ENCODE measurements at places on chromosomes 5 and 9. TPM values are rescaled to one million over a fixed set of nuclear protein-coding genes. Genes with fewer than 3 reads are reported as not detected.

Gene PCDHB6
- 1.6 TPM for total RNA-seq

Gene FAM200C
- total RNA-seq, result 5.3 TPM

Gene DMRT3
- not detected for total RNA-seq

Gene PCDHB16
- total RNA-seq, result 3.4 TPM

Gene IL3
- total RNA-seq, result not detected

Gene CDC25C
- total RNA-seq, result not detected

Gene ANKDD1B
- 3.6 TPM for total RNA-seq

Gene NIPAL4
- total RNA-seq, result 49.8 TPM

DNA sequence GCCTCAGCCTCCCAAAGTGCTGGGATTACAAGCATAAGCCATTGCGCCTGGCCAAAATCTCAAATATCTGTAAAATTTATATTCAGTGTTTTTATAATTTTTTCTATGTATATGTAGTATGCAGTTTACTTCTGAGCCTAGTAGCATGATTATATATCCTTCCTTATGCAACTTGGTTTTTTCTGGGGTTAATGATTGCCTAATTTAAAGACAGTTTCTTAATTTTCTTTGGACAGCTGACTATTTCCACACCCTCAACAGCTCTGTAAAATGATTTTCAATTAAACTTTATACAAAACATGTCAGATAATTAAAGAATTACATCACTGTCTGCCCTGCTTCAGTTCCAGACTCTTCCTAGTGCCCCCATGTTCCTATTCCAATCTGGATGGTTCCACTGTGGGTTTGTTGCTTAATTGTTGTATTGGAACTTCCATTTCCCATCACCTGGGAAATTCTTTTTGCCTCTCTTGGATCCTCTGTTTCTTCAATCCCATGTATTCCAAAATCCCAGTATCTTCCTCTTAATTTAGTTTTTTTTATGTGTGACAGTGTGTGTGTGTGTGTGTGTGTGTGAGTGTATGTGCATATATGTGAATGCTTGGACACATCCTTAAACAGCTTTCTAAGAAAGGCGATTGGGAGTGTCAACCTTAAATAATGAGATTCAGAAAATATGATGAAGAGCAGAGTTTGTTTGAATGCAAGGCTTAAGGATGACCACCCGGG lies 53.2 kb downstream of the C5orf22 start:
- no peak for DNase-seq

GRCh38 chr9:37243588-37244345 lies 123.4 kb downstream of the ZCCHC7 start:
- DNase-seq, result no peak

DNA sequence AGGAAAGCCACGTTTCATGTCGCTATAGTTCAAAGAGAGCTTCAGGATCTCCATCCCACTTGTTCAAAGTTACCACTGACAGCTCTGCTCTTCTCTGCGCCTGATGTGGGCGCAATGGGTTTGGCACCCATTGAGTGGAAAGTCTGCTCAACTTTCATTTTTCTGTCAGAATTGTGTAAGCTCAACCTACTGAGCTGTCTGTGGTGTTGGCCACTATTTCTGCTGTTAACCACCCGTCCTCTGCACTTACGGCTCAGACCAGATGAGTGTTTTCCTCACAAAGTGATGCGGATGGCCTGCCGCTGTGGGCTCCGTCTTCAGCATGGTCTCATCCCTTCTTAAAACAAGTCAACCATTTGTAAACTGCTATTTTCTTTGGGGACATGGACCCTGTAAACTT lies 131.2 kb downstream of the WNK2 start:
- DNase-seq, result no peak

DNA sequence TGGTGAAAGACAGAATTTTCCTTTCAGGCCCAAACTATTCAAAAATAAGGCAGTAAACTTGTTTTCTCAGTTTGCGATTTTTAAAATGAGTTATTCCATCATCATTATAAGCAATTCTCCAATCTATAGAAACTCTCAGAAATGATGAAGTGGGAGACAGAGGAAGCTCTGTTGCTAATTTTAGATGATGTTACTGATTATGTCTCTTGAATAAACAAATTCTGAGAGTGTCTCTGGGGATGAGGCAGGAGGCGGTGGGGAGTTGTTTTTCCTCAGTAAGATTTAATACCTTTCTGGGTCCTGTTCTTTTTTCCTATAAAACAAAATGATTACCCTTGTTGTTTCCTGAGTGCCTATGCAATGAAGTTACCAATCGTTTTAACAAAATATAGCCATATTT lies 43.9 kb upstream of the TEX48 start:
- no peak for DNase-seq

DNA sequence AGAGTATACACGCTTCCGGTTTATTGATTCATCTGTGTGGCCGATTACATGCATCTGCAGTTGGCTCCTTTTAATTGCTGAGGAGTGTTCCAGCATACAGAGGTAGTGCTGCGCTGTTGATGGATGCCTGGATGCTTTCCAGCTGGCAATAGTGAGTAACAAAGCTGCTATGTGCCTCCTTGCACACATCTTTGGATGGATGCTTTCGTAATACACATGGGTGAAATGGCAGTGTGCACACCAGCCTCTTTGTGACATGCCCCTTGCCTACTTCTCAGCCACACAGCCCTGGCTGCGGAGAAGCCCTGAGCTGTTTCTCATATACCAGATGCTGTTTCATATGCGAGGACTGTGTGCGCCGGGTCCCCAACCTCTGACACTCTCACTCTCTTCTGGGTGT lies 151.0 kb downstream of the GADD45G start:
- peak; percentile 69 for DNase-seq

- DNase-seq, result no peak
Measured at GRCh38 chr5:16957304-16958196, 21.5 kb upstream of the MYO10 start.

DNA sequence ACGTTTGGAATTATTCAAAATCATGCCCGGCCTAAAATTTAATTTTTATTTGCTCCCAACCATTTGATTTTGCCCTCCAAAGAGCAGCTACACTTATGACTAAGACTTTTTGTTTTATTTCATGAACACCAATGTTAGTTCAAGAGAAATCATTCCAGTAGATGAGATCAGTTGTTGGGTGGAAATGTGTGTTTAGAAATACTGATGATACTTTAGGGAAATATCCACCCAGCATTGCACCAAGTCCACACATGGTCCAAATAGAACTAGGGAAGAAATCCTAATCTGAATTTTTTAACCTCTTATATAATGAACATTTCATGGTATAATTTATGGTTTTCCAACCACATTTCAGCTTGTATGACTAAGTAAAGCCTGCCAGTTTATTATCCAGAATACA lies 28.3 kb upstream of the GOLPH3 start:
- DNase-seq, result no peak

DNA sequence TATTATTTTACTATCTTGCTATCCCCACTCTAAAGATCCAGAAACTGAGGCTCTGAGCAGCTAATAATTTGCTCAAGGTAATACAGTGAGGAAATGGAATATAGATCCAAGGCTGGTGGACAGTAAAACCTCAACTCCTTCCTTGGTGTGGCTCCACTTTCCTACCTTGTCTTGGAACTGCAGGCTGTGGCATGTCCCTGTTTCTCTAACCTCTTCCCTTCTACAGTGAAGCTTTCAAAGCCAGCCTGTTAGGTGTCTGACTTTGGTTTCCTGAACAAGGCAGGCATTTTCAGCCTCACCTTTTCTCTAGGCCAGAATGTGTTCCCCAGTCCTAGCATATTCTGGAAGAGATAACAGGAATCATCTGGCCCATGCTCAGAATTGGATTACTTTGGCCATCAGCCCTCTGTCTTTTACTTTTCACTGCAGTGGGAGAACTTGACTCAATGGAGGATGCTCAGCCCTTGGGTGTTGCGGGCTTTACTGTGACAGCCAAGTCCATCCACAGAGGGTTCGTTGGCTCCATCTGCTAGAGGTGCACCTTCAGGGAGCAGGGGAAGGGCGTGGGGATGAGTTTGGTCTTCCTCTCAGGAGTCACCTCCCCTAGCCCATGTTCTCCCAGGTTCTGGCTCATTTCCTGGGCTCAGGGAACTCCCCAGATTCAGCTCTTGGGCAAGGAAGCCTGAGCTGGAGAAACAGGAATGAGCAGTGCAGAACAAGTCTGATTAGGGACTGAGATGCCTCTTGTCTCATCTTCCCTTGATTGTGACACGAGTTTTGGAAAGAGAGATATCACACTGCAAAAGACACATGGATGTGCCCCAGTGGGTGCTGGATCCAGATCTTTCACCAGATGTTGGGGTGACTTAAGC lies 1.1 kb downstream of the NIPAL4 start:
- DNase-seq, result peak; percentile 53

GRCh38 chr5:171610686-171611085 lies 174.9 kb upstream of the SMIM23 start:
- no peak for DNase-seq

DNA sequence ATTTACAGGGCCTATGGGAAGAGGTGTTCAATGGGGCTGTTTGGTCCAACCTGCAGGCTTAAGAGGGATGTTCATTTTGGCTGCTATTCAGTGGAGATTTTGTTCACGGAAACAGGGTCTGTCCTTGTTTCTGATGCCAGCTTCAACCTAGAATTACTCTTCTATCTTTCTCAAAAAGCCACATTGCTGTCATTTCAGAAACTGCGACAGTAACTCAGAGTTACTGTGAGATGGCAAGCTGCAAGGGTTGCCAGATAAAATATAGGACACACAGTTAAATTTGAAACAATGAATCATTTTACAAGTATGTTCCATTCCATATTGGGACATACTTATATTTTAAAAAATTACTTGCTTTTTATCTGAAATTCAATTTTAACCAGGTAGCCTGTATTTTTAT lies 128.0 kb downstream of the NPR3 start:
- no peak for DNase-seq

GRCh38 chr5:40960037-40960436 lies 50.7 kb downstream of the C7 start:
- DNase-seq, result no peak

DNA sequence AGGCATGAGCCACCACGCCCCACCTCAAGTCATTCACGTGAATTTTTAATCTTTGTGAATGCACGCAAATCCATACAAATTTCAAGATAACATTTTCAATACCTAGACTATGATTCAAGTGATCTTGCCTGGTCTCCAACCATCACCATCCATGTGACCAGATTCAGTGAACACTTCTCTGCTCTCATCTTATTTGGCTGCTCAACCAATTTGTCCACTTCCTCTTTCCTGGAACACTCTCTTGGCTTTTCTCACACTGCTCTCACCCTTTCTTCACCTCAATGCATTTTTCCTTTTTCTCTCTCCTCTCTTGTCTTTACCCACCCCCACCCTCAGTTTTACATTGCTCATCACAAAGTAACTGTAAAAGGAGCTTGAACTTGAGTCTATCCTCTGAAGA lies 354.7 kb upstream of the KIF2A start:
- no peak for DNase-seq

DNA sequence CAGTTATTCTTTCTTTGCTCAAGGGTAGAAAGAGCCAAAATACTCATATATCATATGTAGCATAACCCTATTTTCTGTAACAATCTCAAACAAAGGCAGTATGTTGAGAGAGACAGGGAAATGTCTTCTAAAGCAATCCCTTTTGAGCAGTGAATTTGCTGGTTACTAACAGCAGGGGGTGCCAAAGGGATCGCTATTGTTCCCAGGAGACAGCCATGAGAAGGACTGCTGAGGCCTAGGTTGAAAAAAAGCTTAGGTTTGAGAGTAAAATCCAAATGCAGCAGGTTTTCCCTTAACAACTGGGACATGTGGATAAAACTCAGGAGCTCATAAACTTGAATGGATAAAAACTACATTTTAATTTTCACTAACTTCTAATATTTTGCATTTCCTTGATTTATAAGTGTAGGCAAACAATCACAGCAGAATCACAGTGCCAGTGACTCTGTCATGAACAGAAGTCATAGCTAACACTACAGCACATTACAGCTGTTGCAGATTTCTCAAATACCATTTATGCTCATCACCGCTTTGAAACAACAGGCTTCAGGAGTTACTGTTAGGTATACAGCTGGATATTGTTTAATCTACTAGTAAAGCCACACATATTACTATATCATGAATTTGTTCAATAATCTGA lies 148.4 kb downstream of the MAPKAP1 start:
- peak; percentile 71 for DNase-seq

- no peak for DNase-seq
Measured at GRCh38 chr5:57302164-57302563, 128.3 kb downstream of the GPBP1 start.

DNA sequence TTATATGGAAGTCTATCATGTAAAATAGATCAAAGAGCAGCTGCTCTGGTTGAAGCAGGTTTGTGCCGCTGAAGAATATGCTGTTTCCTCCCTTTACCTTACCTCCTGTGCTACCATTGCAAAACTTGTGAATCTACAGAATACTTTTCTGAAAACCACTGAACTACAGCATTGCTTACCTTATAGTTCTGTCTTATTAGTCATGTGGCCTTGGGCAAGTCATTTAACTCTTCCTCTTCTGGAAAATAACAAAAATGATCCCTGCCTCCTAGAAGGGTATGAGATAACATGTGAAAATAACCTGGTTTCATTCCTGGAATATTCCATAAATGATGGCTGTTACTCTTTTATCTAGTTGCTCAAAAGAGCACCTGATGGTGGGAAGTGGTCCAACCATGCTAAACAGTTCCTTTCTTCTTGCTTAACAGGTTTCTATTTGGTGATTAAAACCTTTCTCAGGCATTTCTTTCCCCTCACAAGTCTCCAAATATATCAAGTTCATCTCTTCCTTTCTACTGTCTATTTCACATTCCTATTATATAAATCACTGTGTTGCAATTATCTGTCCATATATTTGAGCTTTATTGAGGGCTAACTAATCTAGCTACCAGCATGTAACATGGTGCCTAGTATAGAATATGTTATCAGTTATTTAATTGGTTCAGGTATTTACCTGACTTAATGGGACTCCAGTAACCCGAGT lies 15.0 kb downstream of the TRIM32 start:
- DNase-seq, result no peak

DNA sequence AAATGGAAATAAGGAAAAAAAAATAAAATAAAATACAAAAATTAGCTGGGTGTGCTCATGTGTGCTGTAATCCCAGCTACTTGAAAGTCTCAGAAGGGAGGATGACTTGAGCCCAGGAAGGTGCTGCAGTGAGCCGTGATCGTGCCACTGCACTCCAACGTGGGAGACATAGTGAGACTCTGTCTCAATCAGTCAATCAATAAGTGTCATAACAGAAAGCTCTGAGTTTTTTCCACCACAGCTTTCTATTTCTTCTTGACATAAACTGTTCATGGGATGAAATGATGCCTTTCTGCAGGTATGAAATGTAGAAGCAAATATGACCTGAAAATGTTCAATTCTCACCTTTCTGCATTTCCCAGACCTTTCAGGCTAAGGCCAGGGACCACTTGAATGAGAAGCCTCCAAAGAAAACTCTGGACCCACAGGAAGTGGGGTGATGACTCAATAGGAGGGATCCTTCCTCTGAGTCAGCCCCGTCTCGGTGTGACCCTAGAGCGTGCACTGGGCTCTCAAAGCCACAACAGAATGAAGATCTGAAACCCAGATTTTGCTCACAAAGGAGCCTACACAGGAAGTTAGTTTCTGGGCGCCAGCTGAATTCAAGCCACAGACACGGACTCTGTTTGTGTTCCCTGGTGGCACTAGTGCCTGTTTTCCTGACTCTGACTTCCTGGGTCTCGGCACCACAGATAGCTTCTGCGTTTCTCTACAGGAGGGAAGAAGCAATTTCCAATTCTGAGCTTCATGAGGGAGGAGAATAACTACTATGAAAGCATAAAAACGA lies 62.0 kb downstream of the ANKH start:
- peak; percentile 61 for DNase-seq

Measured in ureter (tissue), 1 donor.